ENCODE measurements at places on chromosomes 7 and 10. TPM values are rescaled to one million over a fixed set of nuclear protein-coding genes. Genes with fewer than 3 reads are reported as not detected.

The PSMA2 gene
- total RNA-seq = 152 TPM

The RAPGEF5 gene
- 0.75 TPM for total RNA-seq

The TRIM50 gene
- total RNA-seq = not detected

The CLDN3 gene
- total RNA-seq = 0.12 TPM

The LBX1 gene
- not detected for total RNA-seq

The ANLN gene
- 194 TPM for total RNA-seq

The TCAF2 gene
- 1.9 TPM for total RNA-seq

The NPY4R2 gene
- total RNA-seq = not detected
